ENCODE measurements at places on chromosomes 1 and 21. TPM values are rescaled to one million over a fixed set of nuclear protein-coding genes. Genes with fewer than 3 reads are reported as not detected.

Gene RHEX
- 1.6 TPM for total RNA-seq

Gene CITED4
- 11.2 TPM for total RNA-seq

Gene SLX9
- total RNA-seq, result 13.9 TPM

Gene TLR5
- 4.9 TPM for total RNA-seq

Gene TNFRSF14
- total RNA-seq, result 50.0 TPM

Gene GRHL3
- total RNA-seq, result 0.55 TPM

Gene S100A8
- total RNA-seq, result 23.5 TPM

Gene NEXN
- total RNA-seq, result 10.6 TPM

Gene CHODL
- 17.5 TPM for total RNA-seq

Gene SFN
- total RNA-seq, result 8.5 TPM

Gene PLA2G2F
- not detected for total RNA-seq

Gene CD244
- total RNA-seq, result 0.16 TPM

Gene AADACL4
- total RNA-seq, result not detected

Gene C2CD2
- total RNA-seq, result 47.9 TPM

Gene VCAM1
- total RNA-seq, result 17.2 TPM

Data from camera-type eye (tissue), 1 donor.